ENCODE measurements at places on chromosomes 5 and 9.

GRCh38 chr9:37395663-37396062 lies 26.8 kb upstream of the GRHPR start:
- no peak for DNase-seq

DNA sequence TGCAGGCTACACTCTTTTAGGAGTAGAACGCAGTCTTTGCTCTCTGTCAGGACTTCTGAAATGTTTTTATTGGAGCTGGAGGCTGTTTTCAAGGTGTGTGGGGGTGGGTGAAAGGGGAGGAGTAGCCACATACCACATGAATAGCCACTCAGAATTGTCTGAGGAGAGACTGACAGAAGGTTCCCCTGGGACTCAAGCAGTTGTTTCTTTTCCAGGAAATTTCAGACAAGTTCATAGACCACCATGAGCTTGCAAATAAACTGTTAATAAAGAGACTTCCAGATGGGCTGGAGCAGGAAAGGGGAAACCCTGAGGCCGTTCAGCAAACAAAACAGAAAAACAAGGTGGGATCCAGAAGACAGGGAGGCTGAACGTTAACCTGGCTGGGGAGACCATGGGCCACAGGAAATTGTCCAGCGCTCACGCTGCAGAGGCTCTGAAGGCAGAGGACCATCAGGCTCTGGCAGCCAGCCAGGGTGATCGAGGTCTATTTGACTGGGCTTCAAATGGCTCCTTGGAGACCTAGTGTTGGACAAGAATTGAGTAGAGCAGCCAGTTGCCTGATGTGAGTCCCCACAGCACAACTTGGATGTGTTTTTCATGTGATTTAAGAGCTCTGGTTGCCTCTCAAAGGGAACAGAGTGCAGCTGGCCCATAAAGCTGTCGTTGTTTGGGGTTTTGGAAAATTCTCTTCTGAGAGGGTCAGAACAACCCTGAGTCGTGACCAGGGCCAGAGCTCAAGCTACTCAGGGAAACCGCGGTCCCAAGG lies 159.2 kb upstream of the RAI14 start:
- DNase-seq = no peak

DNA sequence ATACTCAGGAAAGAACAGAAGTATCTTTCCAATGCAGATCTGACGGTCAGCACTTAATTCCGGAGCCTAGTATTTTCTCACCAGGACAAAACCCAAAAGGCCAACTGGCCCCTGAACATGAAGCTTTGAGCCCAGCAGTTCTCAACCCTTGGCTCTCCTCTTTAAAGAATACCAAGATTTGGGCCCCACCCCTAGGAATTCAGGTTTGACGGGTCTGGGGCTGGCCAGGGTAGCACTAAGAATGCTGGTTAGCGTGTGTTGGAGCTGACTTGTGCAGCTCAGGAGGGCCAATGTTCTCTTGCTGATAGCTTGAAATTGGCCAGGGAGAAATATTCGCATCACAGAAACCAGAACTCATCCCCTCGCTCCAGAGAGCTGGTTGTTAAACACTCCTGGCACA lies 88.3 kb upstream of the PTCH1 start:
- DNase-seq = no peak

DNA sequence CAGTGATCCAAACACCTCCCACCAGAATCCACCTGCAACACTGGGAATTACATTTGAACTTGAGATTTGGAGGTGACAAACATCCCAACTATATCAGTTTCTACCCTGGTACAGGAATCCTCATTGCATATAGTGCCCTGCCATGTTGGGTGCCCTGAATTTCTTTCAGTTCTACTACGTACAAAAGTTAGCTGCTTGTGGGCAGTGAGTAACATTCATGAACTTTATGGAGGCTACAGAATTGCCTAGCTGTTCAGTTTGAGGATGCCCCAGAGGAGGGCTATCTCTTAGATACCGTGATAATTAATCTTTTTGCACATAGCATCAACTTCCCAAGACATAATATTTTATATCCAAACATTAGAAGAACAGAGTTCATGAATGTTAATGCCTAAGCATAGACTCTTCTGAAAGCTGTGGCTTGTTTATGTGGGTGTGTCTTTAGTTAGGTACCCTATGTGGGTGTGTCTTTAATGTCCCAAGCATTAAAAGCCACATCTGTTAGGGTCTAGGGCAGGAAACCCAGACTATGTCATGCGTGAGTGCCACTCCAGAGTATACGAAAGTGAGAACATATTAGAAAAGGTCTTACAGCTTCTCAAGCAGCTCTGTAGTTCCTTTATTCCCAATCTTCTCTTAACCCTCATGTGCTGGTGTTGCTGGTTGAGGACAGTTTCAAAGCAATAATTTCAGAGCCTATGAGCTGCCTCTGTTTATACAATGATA lies 47.0 kb upstream of the CHD1 start:
- DNase-seq = no peak

GRCh38 chr5:118553662-118554061 lies 434.7 kb downstream of the DTWD2 start:
- no peak for DNase-seq

GRCh38 chr9:119036969-119037368 lies 332.3 kb downstream of the BRINP1 start:
- no peak for DNase-seq

GRCh38 chr9:19629488-19629887 lies 159.3 kb downstream of the SLC24A2 start:
- no peak for DNase-seq

GRCh38 chr9:72675586-72675985 lies 154.2 kb downstream of the TMC1 start:
- DNase-seq = no peak

DNA sequence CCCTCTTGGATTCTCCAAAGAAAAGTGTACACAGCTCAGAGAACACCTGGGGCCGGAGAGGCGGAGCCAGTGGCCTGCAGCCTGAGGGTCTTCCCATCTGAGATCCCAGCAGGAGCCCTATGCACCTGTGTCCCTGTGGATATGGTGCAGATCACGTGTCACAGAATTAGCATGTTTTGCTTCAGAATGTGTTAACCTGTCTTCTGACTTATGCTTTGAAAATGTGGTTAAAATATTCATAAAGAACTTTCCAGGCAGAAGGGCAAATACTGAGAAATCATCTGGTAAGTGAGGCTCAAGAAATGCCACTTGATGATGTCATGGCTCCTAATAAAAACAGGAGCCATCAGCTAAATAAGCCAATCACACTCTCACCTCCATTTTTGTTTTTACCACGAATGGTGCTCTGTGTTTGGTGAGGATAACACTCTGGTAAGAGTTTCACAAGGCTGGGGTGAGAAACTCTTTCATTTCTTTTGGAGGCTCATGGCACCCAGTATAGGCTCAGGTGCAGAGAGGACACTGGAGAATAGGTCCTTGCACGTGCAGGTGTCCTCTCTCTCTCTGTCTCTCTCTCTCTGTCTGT lies 279.8 kb downstream of the FSTL4 start:
- DNase-seq = no peak

DNA sequence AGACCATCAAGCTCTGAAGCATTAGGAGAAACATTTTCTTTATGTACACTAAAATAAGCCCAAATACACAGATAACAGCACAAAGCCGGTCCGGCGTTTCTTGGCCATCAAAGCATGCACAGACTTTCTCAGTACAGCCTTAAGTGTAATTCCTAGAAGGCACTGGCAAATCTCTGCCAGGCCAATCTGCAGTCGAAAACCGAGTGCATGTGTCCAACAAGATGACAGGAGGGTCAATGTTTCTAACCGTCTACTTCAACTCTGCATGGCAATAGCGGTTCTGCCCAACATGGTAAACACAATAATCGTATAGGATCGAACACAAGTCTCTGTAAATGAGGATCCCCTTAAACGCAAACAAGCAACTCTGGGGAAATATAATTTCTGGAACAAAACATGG lies 1.1 kb downstream of the ARL15 start:
- DNase-seq = no peak

DNA sequence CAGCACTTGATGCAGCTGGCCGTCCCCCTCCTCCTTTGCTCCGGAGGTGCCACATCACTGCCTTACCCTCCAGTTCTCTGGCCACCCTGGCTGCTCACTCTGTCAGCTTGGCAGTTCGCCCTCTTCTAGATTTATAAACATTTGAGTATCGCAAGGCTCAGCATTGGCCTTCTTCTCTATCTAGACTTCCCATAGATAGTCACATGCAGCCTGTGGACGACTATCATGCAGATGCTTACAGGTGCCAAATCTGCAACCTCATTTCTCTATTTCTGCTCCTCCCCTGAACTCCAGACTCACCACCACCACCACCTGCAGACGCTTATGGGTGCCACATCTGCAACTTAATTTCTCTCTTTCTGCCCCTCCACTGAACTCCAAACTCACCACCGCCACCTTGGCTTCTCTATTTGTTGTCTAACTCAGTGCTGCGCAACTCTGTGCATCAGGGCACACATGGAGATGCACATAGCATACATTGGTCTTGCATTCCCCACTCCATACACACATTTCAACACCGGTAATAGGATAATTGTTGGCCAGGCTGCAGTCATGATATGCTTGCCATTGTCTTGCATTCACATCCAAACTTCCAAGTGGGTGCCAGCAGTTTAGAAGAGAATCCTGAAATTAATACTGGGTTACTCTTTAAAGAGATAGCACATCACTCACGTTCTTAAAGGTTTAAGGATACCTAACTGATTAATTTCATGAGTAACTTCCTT lies 1.9 kb upstream of the DAP start:
- DNase-seq = no peak

GRCh38 chr5:109844695-109845094 lies 155.0 kb downstream of the MAN2A1 start:
- no peak for DNase-seq

DNA sequence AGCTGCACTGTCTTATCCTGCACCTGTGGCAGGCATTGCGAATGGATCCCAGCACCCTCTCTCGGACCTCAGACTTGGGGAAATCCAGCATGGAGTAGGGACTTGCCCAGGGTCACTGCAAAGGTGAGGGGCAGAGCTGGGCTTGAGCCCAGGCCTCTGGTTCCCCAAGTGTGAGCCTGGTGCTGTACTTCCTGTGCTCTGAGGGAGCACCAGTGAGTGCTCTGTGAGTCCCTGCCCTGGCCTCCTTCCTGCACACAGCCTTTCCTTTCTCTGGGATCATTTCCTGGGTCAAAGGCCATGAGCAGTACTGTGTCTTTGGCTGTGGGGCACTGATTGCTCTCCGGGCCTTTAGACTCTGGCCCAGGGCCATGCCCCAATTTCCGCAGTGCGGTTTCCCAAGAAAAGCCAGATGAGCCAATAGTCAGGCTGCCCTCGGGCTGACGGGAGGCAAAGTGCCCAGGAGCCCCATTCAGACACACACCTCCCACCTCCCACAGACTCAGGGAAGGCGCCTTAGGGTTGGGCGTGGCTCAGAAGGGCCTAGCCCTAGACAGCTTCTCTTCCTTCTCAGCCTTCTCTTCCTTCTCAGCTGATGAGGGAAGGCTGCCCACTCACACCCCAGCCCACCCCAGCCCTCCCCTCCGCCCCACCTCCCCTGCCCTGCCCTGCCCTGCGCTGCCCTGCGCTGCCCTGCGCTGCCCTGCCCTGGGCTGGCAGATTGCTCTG lies 23.3 kb upstream of the TRIM14 start:
- DNase-seq = no peak

DNA sequence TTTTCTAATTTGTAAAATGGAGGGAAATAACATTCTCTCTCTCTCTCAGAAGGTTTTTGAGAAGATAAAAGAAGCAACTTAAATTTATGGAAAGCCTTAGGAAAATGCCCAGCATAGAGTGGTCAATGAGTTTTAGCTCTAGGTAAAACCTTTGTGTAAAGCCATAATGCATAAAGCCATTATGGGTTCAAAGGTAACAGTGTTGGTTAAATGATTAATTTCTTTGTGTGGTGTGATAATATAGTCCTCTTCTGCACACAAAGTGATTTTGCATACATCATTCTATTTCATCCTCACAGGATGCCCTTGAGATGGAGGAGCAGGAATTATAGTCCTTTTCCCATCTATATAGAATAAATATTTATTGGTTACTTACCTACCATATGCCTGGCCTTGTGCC lies 602.9 kb downstream of the CSNK1G3 start:
- DNase-seq = no peak

- DNase-seq = no peak
Observed at GRCh38 chr5:111779922-111780292, 22.9 kb upstream of the NREP start.

- DNase-seq = no peak
Observed at GRCh38 chr5:62317810-62318209, 11.8 kb downstream of the KIF2A start.

- no peak for DNase-seq
Observed at GRCh38 chr5:63928451-63928850, 33.8 kb downstream of the HTR1A start.

DNA sequence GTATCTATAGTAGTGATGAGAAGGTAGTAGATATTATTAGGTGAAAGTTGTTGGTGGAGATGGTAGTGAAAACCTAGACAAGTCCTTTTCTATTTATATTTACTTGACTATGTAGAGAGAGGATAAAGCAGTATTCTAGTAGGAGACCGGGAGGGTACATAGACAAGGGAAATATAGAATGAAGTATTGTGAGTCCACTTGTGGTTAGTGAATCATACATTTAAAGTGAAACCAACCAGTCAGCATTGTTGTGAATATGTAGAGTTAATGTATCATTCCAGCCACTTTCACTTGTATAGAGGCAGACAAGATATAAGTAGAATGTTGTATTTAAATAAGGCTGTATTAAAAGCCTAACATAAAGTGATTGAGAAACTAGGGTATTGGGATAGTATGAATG lies 1711.3 kb upstream of the ACO1 start:
- DNase-seq = no peak

DNA sequence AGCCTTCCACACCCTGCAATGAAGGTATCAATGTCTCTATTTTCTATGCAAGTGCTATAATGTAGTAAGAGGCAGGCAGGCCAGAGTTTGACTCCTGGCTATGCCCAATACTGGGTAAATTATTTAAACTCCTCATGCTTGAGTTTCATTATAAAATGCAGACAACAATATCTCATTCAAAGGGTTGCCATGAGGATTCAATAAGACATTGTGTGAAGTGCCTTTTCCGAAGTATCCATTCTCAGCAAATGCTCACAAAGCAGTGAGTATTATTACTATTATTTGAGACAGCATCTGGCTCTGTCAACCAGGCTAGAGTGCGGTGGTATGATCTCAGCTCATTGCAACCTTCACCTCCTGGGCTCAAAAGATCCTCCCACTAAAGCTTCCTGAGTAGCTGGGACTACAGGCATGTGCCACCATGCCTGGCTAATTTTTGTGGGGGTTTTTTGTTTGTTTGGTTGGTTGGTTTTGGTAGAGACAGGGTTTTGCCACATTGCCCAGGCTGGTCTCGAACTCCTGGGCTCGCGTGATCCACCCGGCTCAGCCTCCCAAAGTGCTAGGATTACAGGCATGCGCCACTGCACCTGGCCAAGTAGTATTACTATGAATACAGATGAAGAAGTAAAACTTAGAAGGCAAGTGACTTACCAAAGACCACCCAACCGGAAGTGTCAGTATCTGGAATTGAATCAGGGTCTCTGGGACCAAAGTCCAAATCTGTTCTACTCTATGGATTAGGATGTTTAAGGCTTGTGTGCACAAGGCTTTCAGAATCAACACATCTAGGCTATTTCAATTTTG lies 18.8 kb downstream of the ADAM19 start:
- no peak for DNase-seq
